ENCODE measurements at places on chromosomes 6 and 20. TPM values are rescaled to one million over a fixed set of nuclear protein-coding genes. Genes with fewer than 3 reads are reported as not detected.

DNA sequence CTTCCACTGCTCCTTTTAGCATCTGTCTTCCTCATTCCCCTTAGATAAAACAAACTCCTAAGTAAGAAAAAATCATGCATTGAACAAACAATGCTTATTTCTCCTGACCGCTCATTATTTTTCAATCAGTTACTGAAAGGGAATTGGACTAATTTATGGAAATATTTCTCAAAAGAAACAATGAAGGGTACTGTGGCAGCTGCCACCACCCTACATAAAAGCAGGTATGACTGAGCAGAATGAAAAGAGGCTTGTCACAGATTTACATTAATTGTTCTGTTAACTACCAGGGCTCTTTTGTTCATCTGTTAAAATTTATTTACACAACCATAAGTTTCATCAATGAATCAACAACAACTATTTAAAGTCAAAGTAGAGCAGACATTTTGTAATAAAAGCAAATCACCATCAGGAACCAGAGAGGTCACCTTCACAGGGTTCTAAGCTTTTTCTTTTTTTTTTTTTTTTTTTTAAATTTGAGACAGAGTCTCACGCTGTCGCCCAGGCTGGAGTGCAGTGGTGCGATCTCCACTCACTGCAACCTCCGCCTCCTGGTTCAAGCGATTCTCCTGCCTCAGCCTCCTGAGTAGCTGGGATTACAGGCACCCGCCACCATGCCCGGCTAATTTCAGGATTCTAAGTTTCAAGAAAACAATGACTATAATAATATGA lies 204.0 kb downstream of the PTPRK start:
- H3K27me3 ChIP-seq, result no peaks in the 10 kb centered on the region
- H3K4me3 ChIP-seq, result no peak overlapping the region
- no peak overlapping the region for H3K27ac ChIP-seq

GRCh38 chr6:39929039-39929732 lies 5.1 kb downstream of the MOCS1 start:
- no peaks in the 10 kb centered on the region for H3K27me3 ChIP-seq
- peaks cover 4% of the 10 kb centered on the region for H3K4me1 ChIP-seq
- no peak overlapping the region for H3K27ac ChIP-seq
- DNase-seq, result no peak
- H3K4me3 ChIP-seq, result no peak overlapping the region
- H3K36me3 ChIP-seq, result no peaks in the 10 kb centered on the region

DNA sequence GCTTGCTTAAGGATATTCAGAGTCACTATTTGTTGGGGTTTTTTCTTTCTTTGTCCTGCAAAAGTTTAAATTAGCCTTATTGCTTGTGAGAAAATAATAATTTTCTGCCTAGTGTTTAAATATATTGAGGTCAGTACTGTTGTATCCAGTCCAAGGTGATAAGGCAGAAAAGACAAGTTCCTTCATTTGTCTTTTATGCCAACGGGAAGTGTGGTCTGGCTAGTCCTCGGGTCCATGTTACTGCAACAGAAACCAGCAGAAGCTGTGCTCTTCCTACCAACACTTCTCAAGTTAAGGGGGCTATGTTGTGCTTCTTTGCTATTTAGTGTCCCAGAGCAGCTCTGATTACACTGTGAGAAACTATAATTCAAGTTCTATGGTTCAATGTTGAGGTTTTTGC lies 301.1 kb downstream of the TBC1D7 start:
- DNase-seq, result no peak
- H3K27me3 ChIP-seq, result no peaks in the 10 kb centered on the region
- no peaks in the 10 kb centered on the region for H3K4me1 ChIP-seq
- no peaks in the 10 kb centered on the region for H3K36me3 ChIP-seq

DNA sequence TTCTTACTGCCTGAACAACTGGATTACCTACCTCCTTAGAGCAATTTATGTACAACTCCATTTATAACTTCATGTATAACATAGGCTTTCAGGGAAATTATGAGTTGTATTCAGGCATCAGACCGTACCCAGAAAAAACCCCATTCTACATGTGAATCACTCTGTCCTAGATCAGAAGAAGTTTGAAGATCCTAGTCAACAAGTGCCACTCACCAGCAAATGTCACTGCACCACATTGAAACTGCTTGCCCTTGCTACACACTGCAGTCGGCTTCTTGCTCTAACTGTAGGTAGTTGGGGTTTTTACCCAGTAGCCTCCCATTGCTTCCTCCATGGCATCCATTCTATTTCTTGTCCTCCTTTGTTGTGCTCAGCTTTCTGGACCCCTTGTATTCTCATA lies 132.4 kb downstream of the DNAH8 start:
- H3K36me3 ChIP-seq, result no peaks in the 10 kb centered on the region
- no peaks in the 10 kb centered on the region for H3K27me3 ChIP-seq
- no peak overlapping the region for H3K4me3 ChIP-seq
- no peak overlapping the region for H3K27ac ChIP-seq
- H3K4me1 ChIP-seq, result no peaks in the 10 kb centered on the region

DNA sequence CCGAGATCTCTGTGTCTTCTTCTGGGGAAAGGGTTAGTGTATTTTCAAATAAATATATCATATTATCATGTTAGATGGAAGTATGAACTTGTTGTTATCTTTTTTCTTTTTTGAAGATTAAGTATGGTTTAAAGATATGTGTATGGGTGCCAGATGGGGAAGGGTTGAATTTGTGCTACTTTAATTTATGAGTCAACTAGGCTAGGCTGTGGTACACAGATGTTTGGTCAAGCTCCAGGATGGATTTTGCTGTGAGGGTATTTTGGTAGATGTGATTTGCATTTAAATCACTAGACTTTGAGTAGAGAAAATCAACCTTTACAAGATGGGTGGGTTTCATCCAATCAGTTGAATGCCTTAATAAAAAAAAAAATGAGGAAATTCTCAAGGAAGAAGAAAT lies 886.6 kb upstream of the ADGRB3 start:
- no peaks in the 10 kb centered on the region for H3K4me1 ChIP-seq
- no peak for DNase-seq
- H3K27ac ChIP-seq, result no peak overlapping the region
- H3K27me3 ChIP-seq, result no peaks in the 10 kb centered on the region
- no peaks in the 10 kb centered on the region for H3K36me3 ChIP-seq
- H3K4me3 ChIP-seq, result no peak overlapping the region

The GSTA4 gene
- 28.6 TPM for total RNA-seq

Data from ovary (tissue), 10 donors.